Stimulated activated CD8-positive, alpha-beta memory T cell treated with anti-CD3 and anti-CD28 coated beads, Interleukin-4, amount 100 ng/mL, for 1 hour (primary cell): ENCODE measurements at places on chromosomes 3 and 15.

DNA sequence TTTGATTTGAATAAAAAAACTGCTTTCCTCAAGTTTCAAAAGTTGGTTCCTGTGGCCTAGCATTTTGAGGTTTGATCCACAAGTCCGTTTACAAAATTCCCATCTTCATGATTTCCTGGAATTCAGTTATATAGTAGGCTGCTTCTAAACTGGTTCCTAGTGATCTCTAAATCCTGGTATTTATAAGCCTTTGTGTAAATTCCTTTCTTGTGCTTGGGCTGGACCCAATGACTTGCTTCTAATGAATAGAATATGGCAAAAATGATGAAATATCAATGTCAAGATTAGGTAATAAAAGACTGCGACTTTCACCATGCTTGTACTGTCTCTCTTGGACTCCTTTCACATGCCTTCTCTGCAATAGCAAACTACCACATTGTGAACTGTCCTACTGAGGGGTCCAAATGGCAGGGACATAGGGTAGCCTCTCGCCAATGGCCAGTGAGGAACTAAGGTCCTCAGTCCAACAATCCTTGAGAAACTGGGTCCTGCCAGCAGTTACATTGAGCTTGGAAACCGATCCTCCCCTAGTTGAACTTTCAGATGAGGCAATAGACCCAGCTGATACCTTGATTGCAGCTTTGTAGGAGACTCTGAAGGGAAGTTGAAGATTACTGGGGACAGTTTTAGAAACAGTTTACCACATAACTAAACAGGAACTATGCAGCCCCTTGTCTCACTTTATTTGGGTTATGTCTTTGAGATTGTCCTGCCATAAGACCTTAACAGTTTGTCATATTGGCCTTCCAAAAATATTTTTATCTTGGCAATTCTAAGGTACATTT, 303.9 kb upstream of the TBC1D5 start:
- no peak for DNase-seq

DNA sequence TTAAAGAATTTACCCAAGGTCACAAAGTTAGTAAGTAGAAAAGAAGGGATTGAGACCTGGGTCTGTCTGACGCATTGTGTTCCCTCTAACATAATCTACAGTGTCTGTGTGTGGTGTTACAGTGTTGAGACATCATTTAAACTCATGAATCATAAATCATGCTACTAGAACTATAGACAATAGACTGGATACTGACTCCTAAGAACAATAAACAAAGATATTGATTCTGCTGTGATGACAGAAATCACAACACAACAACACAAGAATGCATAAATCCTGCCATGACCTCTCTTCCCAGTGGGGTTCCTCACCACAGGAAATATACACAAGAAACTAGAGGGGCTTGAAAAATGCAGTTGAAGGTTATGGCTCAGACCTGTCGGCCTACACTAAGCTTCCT, 44.3 kb downstream of the TRIM69 start:
- DNase-seq = no peak

- DNase-seq = no peak
Observed at GRCh38 chr15:39358441-39359041, 222.3 kb upstream of the THBS1 start.

DNA sequence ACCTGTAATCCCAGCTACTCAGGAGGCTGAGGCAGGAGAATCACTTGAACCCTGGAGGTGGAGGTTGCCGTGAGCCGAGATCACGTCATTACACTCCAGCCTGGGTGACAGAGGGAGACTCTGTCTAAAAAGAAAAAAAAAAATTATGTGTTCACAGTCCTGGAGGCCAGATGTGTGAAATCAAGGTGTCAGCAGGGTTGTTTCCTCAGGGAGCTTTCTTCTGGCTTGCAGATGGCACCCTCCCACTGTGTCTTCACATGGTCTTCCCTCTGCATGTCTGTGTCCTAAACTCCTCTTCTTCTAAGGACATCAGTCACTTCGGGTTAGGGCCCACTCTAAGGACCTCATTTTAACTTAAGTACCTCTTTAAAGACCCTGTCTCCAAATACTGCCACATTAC, 56.1 kb upstream of the UBE2E1 start:
- DNase-seq = no peak

- no peak for DNase-seq
Observed at GRCh38 chr3:117695871-117696645, 986.5 kb downstream of the TUSC7 start.

DNA sequence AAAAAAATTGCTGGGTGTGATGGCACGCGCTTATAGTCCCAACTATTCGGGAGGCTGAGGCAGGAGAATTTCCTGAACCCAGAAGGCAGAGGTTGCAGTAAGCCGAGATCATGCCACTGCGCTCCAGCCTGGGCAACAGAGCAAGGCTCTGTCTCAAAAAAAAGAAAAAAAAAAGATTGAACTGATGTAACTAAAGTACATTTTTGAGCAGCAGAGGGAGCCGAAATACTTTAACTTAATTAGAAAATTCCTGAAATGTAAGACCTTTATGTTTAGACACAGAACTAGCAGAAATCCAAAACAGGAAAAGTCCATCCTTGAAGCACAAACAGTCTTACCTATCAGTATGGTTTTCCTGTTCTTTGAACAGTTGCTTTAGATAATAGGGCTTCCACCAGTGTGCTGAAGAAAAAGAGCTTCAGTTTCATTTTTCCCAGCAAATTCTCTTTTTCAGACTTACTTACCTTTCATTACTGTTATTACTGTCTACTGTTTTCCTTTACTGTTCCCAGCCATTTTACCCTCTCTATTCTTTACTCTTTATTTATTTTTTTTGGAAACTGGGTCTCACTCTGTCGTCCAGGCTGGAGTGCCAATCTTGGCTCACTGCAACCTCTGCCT, 33.4 kb upstream of the ZNF609 start:
- no peak for DNase-seq

DNA sequence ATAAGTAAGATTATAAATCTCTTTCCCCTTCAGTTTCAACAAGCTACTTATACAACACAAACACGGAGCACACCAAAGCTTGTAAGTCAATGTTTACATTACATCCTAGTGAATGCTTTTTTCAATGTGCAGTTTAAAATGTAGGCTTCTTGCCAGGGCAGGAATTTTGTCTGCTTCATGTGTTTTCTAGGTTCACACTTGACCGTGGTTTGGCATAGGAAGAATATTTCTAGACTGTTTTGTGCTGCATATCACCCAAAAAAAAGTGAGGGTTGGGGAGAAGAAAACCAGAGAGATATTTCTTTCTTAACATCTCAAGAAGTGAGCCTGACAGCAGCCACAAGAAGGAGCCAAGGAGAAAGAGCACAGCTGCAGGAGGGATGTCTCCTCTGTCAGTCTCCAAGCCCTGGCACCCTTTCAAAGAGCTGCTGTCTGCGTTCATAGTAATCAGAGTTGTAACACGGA, 255.8 kb downstream of the MEIS2 start:
- DNase-seq = no peak

- no peak for DNase-seq
Observed at GRCh38 chr15:42592716-42593115, 17.3 kb downstream of the STARD9 start.

GRCh38 chr15:65836665-65837064, 32.6 kb upstream of the RAB11A start:
- DNase-seq = no peak

GRCh38 chr3:46955801-46956259, 20.7 kb downstream of the CCDC12 start:
- no peak for DNase-seq

DNA sequence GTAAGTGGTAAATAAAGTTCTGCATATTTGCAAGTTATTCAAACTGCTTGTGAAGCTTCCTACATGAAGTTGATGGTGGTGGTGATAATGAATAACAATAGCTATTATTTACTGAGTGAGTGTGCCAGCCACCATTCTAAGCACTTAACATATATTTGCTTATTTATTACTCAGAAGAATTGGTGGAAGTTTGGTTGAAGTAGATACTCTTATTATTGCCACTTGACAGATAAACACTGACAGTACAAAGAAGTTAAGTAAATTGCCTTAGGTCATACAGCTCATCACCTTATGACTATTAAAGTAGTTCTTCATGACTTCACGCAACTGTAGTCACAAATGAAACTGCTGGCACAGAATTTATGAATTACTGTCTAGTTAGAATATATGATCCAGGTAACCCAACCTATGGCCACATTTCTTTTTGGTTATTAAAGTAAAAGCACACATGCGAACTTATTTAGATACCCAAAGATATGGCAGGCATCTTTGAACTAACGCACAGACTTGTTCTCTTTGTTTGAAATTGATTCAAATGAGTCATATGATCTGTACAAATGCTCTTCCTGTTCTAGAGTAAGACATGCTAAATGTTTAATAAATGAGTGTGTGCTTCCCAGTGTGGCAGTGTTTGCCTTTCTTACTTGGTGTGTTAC, 99.8 kb upstream of the NR2F2 start:
- DNase-seq = no peak

- no peak for DNase-seq
Observed at GRCh38 chr3:40908612-40909011, 290.7 kb upstream of the CTNNB1 start.

DNA sequence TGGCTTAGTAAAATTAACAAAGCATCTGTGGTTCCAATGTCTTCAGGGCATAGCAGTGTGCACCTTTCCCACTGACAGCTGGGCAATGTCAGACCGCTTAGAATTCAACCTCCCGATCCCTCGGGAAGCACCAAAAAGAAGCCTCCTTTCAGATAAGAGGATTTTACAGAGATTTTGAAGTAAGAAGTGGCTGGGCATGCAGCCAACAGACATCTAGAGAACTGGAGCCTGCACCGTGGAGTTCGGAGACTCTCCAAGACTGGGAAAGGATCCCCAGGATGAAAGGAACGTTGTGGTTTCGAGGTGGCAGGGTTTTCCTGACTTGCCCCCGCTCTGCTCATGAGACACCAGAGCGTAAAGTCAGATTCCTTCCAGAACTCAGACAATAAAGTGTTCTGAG, 5.3 kb downstream of the FAM174B start:
- DNase-seq = no peak

DNA sequence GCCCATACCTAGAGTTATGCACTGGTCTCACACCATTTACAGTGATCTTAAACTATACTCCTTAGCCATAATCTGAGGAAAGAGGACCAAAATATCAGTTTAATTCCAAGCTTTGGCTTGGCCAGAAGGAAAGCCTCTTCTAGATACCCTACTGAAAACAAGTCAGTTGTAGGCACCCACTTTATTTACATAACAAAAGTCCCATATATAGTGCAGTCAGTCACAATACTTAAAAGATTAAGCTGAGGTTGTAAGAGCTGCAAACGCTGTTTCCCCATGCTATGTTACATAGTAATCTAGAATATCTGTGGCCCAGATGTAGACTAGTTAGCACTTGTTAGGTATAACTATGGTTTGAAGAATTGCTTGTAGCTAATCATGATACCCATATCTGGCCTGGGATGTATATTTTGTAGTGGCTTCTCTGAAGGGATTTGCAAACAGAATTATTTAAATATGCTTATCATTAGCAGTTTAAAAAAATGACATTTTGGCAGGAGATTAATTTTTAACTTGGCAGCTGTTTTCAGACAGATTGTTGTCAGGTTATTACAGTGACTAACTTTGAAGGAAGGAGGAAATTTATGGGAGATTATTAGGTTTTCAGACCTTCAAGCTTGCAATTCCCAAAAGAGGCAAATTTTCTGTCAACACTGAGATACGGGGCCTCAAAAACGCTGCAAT, 160.4 kb upstream of the SLC2A2 start:
- no peak for DNase-seq

DNA sequence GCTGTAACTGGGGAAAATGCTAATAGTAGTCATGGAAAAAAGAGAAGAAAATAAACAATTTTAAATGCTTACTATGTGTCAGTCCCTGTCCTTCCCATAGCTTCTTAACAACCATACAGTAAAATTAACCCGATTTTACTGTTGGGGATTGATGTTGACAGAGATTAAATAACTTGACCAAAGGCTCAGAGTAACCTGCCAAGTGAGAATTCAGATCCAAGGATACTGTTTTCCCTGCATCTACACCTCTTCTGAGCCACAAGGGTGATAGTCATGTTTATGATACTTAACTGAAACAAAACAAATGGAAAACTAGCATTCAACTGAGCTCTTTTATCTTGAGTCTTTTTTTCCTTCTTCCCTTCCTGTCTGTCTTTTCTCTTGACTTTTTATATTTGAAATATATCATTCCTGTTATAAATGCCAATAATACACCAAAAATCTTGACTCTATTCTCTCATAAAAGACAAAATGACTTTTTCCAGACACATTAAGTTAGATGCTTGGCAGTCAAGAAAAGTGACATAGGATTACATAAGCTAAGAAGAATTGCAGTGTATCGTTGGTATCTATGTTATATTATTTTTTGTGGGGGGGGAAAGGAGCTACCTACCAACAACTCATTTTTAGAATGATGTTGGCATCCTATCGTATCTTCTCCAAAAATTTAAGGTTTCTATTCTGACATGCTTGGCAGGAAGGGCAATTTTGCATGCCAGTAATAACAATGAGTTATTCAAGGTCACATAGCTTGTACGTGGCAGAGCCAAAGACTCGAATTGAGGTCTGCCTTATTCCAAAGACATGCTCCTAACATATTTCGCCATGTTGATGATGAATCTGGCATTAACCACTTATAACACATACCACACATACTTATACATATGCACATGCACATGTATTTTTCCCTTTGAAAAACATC, 306.6 kb upstream of the KCNH8 start:
- DNase-seq = no peak

- DNase-seq = no peak
Observed at GRCh38 chr15:45657764-45658545, 23.1 kb downstream of the SQOR start.

DNA sequence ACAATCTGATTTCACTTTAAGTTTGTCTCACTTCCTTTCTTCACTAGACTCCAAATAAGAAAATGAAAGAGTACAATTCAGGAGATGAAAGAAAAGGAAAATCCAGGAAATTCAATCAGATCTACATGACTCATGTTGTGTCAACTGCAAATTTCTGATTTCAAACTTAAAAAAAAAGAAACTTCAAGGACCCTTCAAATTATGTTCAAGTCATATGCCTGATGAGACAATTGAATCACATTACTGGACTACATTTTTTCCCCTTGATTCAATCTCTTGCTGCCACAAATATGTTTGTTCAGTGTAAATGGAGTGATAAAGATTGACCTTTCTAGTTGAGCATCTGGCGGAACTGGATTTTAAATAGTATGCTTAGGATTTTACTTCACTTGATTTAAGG, 37.4 kb downstream of the FRMD5 start:
- no peak for DNase-seq

GRCh38 chr3:192993411-192993810, 75.8 kb upstream of the MB21D2 start:
- no peak for DNase-seq

DNA sequence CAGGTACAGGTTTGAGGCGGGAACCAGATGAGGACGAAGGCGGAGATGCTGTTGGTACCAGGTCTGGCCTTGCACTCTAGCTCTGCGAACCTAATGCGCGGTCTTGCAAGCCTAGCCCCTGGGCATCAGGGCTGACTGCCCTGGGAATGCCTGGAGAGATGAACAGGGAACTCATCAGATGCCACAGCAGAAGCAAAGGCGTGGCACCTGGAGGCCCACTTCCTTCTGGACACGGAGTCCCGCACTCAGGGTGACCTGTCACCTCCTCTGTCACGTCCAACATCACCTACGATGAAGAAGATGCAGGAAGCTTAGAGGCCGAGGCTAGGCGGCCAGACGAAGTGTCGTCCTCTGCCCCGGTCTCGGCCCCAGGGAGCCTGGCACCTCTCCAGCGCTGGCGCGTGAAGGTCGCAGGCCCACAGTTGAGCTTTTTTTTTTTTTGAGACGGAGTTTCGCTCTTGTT, 9.4 kb downstream of the RPLP1 start:
- DNase-seq = no peak
